ENCODE measurements at places on chromosomes 6 and 20.

- no peak for DNase-seq
- H3K4me3 ChIP-seq: no peak overlapping the region
- H3K36me3 ChIP-seq: no peaks in the 10 kb centered on the region
- H3K27me3 ChIP-seq: no peaks in the 10 kb centered on the region
- H3K27ac ChIP-seq: no peak overlapping the region
Measured at GRCh38 chr6:156562019-156562418, 215.2 kb upstream of the ARID1B start.

- H3K27me3 ChIP-seq: no peaks in the 10 kb centered on the region
- no peak for DNase-seq
- H3K36me3 ChIP-seq: no peaks in the 10 kb centered on the region
- H3K4me3 ChIP-seq: no peak overlapping the region
- H3K4me1 ChIP-seq: no peaks in the 10 kb centered on the region
- H3K27ac ChIP-seq: no peak overlapping the region
Measured at GRCh38 chr6:1709234-1709641, 99.5 kb downstream of the FOXC1 start.

DNA sequence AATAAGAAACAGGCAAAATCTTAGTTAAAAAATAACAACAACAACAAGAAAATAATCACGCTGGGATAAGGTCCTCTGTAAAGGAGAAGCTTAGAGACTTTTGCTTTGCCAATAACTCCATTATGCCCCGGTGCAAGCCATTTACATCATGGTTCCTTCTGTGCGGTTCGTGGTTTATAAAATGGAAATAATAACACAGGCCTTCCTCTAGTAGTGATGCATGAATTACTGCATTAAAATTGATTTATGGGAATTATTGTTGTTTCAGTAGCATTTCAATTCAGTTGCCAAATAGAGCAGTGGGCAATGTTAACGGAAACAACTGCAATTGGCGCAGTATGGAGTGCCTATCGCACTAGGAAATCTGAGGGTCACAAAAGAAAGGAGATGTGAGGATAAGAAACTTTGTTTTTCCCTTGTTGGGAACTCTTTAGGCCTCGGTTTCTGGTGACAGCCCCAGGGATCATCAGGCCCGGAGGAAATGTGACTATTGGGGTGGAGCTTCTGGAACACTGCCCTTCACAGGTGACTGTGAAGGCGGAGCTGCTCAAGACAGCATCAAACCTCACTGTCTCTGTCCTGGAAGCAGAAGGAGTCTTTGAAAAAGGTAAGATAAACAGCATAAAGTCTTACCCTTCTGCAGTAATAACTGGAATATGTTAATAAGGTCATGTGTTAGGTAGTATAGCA is 1.1 kb downstream of the CD109 start:
- peak overlapping the region; percentile 66 for H3K4me3 ChIP-seq
- no peaks in the 10 kb centered on the region for H3K27me3 ChIP-seq
- H3K36me3 ChIP-seq: no peaks in the 10 kb centered on the region
- peak overlapping the region; percentile 23 for H3K27ac ChIP-seq

GRCh38 chr20:50351541-50351940 is 158.6 kb upstream of the PTPN1 start:
- no peaks in the 10 kb centered on the region for H3K36me3 ChIP-seq
- no peak overlapping the region for H3K4me3 ChIP-seq
- no peak overlapping the region for H3K27ac ChIP-seq
- no peaks in the 10 kb centered on the region for H3K4me1 ChIP-seq
- peaks cover 3% of the 10 kb centered on the region for H3K27me3 ChIP-seq

- no peak overlapping the region for H3K4me3 ChIP-seq
- H3K27ac ChIP-seq: no peak overlapping the region
- H3K27me3 ChIP-seq: no peaks in the 10 kb centered on the region
- peaks cover 38% of the 10 kb centered on the region for H3K4me1 ChIP-seq
- no peaks in the 10 kb centered on the region for H3K36me3 ChIP-seq
Measured at GRCh38 chr6:11727346-11727997, 51.1 kb downstream of the ADTRP start.

GRCh38 chr20:4617019-4617418 is 104.7 kb upstream of the PRND start:
- DNase-seq: no peak
- H3K27me3 ChIP-seq: no peaks in the 10 kb centered on the region
- no peak overlapping the region for H3K27ac ChIP-seq
- no peak overlapping the region for H3K4me3 ChIP-seq

DNA sequence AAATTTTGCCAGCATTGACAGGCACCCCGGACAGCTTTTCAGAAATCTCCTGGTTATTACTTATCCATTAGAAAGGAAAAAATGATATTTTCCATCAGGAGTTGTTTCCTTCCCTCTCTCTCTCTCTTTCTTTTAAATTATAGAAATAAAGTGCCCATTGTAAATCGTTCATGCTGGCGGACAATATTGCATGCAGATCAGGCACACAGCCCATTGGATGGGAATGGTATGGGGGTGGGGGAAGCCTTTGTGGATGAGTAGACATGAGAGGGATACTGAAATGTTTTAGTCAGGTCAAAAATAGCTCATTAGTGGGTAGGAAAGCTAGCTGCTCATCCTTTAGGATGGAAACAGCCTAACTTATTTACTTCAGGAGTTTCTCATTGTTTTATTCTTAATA is 764.9 kb upstream of the MMS22L start:
- no peaks in the 10 kb centered on the region for H3K27me3 ChIP-seq
- H3K4me1 ChIP-seq: no peaks in the 10 kb centered on the region
- H3K27ac ChIP-seq: no peak overlapping the region
- H3K4me3 ChIP-seq: no peak overlapping the region
- no peak for DNase-seq
- H3K36me3 ChIP-seq: no peaks in the 10 kb centered on the region

DNA sequence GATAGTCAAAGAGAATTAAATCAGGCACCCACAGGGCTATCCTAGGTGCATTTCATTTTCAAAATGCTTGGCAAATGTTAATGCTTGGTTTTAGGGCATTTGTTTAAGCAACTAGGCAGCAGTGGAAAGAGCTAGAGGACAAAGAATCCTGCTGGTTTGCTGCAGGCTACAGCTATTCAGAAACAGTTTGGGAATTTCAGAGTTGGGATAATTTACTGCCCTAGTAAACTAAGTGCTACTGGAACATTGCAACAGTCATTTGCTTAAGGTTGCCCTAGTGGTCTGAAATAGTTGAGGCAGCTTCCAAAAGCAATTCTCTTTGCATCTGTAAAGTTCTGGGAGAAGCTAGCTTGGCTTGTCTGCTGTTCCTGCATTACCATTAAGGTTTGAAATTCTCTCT is 312.7 kb downstream of the LAMA2 start:
- DNase-seq: no peak
- H3K27ac ChIP-seq: no peak overlapping the region
- H3K36me3 ChIP-seq: no peaks in the 10 kb centered on the region
- no peaks in the 10 kb centered on the region for H3K4me1 ChIP-seq

GRCh38 chr6:2440516-2440915 is 195.1 kb upstream of the GMDS start:
- H3K4me3 ChIP-seq: no peak overlapping the region
- H3K27ac ChIP-seq: no peak overlapping the region
- H3K36me3 ChIP-seq: no peaks in the 10 kb centered on the region
- no peaks in the 10 kb centered on the region for H3K4me1 ChIP-seq
- no peaks in the 10 kb centered on the region for H3K27me3 ChIP-seq
- no peak for DNase-seq

DNA sequence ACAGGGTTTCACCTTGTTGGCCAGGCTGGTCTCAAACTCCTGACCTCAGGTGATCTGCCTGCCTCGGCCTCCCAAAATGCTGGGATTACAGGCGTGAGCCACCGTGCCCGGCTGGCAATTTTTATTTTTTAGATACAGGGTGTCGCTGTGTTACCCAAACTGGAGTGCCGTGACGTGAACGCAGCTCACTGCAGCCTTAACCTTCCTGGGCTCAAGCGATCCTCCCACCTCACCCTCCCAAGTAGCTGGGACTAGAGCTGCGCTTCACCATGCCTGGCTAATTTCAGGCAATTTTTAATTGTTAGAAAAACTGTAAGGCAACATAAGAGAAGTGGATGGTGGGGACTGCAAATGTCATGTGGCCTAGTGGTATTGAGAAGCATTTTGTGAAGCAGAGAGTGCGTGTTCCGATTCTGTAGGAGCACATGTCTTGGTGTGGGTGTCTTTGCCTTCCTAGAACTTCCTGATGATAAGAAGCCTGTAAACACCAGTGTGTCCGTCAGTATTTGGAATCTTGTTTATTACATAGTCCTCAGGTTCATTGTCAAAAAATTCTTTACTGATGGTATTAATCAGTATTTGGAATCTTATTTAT is 18.0 kb downstream of the JARID2 start:
- peaks cover 61% of the 10 kb centered on the region for H3K4me1 ChIP-seq
- H3K27me3 ChIP-seq: no peaks in the 10 kb centered on the region
- DNase-seq: no peak
- H3K4me3 ChIP-seq: no peak overlapping the region
- no peak overlapping the region for H3K27ac ChIP-seq
- peaks cover 5% of the 10 kb centered on the region for H3K36me3 ChIP-seq

- no peak for DNase-seq
- no peak overlapping the region for H3K4me3 ChIP-seq
- H3K27me3 ChIP-seq: no peaks in the 10 kb centered on the region
- no peak overlapping the region for H3K27ac ChIP-seq
- no peaks in the 10 kb centered on the region for H3K4me1 ChIP-seq
Measured at GRCh38 chr6:23174781-23175361, 605.5 kb downstream of the HDGFL1 start.

GRCh38 chr6:142258305-142258704 is 43.5 kb upstream of the ADGRG6 start:
- H3K4me1 ChIP-seq: no peaks in the 10 kb centered on the region
- no peak overlapping the region for H3K4me3 ChIP-seq
- no peak for DNase-seq

DNA sequence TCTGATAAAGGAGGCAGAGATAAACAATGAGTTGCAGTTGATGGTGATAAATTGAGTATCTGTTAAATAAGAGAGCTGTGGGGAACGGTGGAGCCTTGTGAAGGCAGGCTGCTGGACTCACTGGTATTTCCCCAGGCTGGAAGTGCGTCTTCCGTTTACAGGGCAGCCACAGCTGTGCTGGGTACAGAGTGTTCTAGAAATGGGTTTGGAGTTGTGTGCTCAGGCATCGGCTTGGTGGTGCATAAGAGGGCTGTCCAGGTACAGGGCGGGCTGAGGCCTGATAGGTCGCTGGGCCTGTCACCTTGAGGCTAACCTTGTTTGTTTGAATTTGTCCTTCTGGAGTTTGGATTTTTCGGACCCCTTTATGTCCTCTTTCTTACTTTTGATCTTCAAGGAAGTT is 39.3 kb downstream of the ARID1B start:
- no peaks in the 10 kb centered on the region for H3K36me3 ChIP-seq
- no peak for DNase-seq
- no peaks in the 10 kb centered on the region for H3K27me3 ChIP-seq
- H3K4me1 ChIP-seq: no peaks in the 10 kb centered on the region
- no peak overlapping the region for H3K4me3 ChIP-seq

DNA sequence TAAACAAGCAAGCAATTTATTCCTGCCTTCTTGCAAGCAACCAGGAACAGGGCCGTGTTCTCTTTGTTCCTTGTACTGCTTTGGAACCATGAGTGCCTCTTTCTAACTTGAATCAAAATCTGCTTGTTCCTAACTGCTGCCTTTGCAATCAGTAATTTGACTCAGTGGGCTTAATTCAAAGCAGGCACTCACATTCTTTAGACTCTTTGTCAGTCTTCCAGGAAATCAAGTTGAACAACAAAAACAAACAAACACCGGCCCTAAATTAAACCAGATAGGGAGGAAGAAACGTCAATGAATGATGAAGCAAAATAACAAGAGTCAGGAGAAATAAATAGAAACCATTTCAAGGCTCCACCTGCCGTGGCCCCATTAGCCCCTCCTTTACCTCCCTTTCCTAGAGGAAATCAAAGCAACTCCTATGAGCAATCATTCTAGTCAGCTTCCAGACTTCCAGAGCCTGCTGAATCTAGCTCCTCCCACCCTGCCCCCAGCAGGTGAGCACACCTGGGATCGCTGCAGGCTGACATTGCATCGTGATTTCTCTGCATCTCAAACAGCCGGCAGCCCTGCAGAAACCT is 582.2 kb upstream of the FLRT3 start:
- H3K4me3 ChIP-seq: no peak overlapping the region
- no peaks in the 10 kb centered on the region for H3K36me3 ChIP-seq
- no peaks in the 10 kb centered on the region for H3K4me1 ChIP-seq

GRCh38 chr20:17399303-17399985 is 131.7 kb downstream of the BFSP1 start:
- H3K27ac ChIP-seq: no peak overlapping the region
- no peaks in the 10 kb centered on the region for H3K27me3 ChIP-seq
- no peaks in the 10 kb centered on the region for H3K4me1 ChIP-seq
- H3K36me3 ChIP-seq: no peaks in the 10 kb centered on the region
- no peak for DNase-seq

DNA sequence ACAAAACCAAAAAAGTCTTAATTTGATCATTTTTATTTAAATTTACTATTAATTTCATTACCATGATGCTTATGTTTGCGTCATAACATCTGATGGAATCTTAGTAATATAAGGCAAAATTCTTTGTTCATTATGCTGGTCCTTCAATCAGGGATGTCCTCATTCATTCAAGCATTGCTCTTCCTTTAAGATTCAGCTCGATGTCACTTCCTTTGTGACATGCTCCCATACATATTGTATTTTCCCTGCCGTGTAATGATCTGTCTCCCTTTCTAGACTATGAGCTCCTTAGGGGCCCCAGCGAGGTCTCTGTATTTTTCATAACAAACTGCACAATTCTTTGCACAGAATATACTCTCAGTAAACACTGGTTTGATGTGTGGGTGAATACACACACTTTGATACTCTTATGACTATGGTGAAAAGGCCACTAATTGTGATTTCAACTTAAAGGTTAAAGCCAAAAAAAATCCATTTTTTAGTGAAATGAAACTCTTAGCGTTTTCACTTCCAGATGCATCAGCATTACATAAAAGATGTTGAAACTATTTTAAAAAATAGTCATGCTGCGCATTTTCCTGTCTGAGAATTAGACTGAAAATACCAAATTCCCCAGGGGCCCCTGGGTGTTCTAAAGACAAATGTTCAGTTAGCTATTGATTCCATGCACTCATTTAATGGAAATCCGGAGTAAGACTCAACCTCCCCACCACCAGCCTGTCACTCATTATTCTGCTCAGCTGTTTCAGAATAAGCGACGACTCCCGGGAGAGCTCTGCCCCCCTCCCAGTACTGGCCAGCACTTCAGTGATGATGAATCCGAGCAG is 169.7 kb downstream of the ATXN1 start:
- no peak for DNase-seq
- peaks cover 4% of the 10 kb centered on the region for H3K4me1 ChIP-seq
- H3K27ac ChIP-seq: no peak overlapping the region
- no peak overlapping the region for H3K4me3 ChIP-seq
- no peaks in the 10 kb centered on the region for H3K27me3 ChIP-seq
